Effector CD8-positive, alpha-beta T cell (primary cell): ENCODE measurements at places on chromosomes 12 and 14.

DNA sequence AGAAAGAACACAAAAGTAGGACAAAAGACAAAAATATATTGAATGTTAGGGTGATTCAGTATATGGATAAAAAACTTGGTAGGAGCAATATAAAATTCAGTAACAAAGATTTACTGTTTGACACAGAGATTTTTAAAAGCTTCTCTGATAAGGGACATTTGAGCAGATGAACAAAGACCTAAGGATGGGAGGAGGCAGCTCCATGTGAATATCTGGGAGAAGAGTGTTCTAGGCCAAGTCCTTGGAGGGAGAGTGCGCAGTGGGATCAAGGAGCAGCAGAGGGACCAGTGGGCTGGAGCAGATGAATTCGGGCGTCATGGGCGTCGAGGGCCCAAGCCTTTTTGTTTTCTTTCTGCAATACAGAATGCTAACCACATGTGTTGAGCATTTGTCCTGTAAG lies 174.4 kb downstream of the PRKCH start:
- DNase-seq, result no peak

- no peak for DNase-seq
Observed at GRCh38 chr14:102991376-102991775, 66.0 kb downstream of the CDC42BPB start.

- no peak for DNase-seq
Observed at GRCh38 chr12:88570103-88570502, 10.2 kb downstream of the KITLG start.

- DNase-seq, result no peak
Observed at GRCh38 chr12:130249376-130249775, 87.1 kb downstream of the FZD10 start.

- no peak for DNase-seq
Observed at GRCh38 chr12:116975779-116976393, 65.1 kb downstream of the FBXW8 start.

GRCh38 chr14:85415015-85415712 lies 114.8 kb upstream of the FLRT2 start:
- DNase-seq, result no peak

GRCh38 chr14:66468778-66469367 lies 17.3 kb upstream of the CCDC196 start:
- no peak for DNase-seq

- DNase-seq, result no peak
Observed at GRCh38 chr14:54058505-54058904, 101.9 kb upstream of the BMP4 start.

DNA sequence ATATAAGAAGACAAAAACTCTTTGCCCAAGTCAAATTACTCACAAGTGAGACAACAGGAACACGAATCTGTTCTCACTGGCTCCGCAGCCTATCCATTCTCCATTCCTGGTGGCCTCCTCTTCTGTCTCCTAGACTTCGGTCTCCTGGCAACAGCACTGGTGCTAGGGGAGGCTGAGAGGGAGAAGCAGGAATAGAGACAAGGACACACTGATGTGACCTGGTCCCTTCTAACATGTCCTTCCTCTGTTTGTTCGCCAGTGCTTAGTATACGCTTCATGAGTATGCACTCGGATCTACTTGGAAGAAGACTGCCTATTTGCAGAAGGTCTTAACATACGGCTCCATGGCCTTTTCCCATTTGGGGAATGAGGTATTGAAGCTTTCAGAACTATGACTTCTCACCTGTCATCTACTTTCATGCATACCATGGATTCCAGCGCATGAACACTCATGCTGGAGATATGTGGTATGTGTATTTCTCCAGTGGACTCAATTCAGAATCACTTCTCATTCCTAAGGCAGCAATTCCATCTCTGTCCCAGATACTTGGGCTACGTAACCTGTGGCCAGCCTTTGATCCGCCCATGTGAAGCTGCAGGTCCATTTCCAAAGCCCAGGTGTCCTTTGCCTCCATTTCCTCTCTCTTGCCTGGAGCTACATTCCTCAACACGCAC lies 33.9 kb downstream of the BHLHE41 start:
- no peak for DNase-seq

- DNase-seq, result no peak
Observed at GRCh38 chr14:45811155-45811554, 558.2 kb upstream of the MIS18BP1 start.

DNA sequence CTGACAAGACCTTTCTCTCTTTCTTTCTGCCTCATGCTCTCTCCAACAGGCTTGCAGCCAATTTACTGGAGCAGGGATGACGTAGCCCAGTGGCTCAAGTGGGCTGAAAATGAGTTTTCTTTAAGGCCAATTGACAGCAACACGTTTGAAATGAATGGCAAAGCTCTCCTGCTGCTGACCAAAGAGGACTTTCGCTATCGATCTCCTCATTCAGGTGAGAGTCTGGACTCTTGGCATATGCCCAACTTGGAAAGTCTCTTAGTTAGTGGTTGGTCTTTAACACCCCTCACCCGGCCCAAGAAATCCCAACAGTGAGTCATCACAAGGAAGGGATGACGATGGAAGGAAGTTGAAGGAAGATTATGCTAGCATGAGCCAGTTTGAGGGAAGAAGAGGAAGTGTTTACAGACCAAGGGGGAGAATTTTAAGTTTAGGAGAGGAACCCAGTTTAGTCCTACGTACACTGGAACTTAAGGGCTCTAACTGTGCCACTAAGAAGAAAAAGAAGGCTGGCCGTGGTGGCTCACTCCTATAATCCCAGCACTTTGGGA lies 189.7 kb downstream of the ETV6 start:
- DNase-seq, result no peak

- DNase-seq, result no peak
Observed at GRCh38 chr14:20417250-20418186, 4.2 kb upstream of the TEP1 start.

- no peak for DNase-seq
Observed at GRCh38 chr14:89672636-89673511, 255.8 kb upstream of the FOXN3 start.

- no peak for DNase-seq
Observed at GRCh38 chr14:98498019-98498885, 773.7 kb downstream of the BCL11B start.

DNA sequence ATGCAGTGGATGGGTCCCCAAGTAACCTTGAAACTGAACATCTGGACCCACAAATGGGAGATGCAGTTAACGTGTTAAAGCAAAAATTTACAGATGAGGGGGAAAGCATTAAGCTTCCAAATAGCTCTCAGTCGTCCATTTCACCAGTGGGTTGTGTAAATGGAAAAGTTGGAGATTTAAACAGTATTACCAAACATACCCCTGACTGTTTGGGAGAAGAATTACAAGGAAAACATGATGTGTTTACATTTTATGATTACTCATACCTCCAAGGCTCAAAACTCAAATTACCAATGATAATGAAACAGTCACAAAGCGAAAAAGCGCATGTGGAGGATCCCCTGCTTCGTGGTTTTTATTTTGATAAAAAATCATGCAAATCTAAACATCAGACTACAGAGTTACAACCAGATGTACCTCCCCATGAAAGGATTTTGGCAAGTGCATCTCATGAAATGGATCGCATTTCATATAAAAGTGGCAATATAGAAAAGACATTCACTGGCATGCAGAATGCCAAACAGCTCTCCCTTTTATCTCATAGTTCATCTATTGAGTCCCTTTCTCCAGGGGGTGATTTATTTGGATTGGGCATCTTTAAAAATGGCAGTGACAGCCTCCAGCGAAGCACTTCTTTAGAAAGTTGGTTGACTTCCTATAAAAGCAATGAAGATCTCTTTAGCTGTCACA lies 116.6 kb upstream of the NPAS3 start:
- no peak for DNase-seq

GRCh38 chr14:98138666-98139065 lies 1133.3 kb downstream of the BCL11B start:
- peak; percentile 41 for DNase-seq

DNA sequence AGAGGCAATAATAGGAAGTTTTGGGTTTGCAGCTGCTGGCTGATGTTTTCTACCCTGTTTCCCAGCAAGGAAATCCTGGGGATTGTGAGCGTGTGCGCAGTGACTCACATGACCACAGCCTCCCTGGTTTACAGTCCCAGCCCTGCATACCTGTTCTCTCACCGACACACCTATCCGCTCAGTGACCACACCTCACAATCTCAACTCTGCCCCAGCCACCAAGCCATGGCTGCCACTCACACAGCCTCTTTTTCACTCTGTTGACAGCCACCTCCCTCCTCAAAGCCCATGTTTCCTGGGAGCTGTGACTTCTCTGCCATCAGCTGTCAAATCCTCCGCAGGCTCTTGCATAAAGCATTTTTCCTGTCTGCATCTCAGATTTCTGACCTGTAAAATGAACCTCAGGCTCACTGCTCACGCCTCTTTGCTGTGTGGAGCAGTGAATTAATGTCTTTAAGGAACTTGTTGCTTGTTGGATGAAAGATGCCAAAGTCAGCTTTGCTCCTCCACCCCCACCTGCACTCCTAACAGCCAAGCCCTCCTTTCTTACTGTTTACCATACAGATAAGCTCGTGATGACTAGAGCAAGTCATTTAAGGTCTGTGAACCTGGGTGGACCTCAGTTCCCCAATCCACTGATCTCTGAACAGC lies 43.5 kb downstream of the B4GALNT3 start:
- DNase-seq, result no peak

GRCh38 chr12:69065775-69066174 lies 132.8 kb upstream of the CPM start:
- no peak for DNase-seq

DNA sequence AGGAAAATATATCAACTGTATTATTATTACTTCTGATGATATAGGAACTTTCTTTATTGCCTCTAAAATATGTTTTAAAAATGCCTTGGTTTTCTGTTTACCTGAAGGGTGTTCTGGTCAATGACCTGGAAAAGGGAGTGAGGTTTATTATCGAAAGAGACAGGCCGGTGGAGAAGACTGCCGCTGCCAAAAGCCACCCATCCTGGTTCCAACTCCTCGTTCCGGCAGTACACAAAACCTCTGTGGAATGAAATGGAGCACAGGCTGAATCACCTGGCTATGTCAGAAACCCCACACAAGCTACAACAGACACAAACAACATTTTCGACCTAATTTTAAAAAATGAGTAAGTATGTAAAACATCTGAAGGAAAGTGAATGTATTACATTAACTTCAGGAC lies 73.6 kb downstream of the HECTD4 start:
- DNase-seq, result no peak

- no peak for DNase-seq
Observed at GRCh38 chr14:54890788-54891187, 11.8 kb downstream of the GCH1 start.

- no peak for DNase-seq
Observed at GRCh38 chr12:83161456-83161855, 474.8 kb downstream of the TMTC2 start.

- no peak for DNase-seq
Observed at GRCh38 chr12:43111608-43112007, 440.4 kb downstream of the ADAMTS20 start.

DNA sequence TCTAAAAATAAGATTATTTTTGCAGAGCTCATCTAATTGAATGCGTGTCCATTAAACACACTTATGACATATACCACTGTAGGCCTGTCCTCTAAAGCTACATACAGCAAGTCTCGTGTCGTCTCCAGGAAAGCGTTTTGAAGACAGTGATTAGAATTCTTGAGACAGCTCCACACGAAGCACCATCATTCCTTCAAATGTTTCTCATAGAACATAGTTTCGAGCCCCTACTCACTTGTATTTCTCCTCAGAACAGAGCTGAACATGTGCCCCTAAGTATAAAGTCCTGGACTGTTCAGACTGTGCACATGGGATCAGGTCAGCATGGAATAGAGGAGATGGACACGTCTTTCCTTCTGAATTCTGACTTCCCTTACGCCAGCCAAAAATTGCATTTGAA lies 64.5 kb upstream of the HMGA2 start:
- no peak for DNase-seq

DNA sequence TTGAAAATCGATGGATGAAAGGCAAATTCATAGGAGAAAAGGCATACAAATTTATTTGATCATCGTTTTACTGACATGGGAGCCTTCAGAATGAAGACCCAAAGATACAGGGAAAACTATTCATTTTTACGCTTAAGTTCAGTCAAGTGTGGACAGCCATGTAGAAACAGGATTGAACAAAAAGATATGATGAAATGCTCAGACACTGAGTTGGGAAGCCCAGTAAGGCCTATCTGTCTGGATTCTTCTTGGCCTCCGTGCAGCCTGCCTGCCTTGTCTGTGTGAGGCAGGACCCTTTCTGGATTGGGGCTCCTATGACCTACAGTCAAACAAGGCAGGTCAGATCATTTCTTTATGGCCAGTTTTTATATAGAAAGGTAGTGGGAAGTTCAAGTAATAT lies 203.8 kb upstream of the MYL2 start:
- DNase-seq, result no peak

DNA sequence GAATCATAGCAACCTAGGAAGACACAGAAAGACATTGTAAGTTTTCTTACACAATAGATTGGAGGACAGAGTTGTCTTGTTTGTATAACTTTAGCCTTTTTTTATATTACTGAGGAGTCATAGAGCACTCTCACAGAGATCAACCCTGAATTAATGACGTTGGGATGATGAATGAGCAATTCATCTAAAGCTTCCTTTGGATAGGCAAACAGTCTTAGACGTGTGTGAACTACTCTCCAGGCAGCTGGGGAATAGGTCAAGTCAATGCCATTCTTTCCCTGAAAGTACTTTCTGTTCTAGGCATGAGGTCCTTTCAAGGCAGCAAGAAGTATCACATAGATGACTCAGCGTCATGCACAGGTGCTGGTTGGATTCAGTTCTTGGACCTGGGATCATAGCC lies 369.1 kb upstream of the NOVA1 start:
- DNase-seq, result no peak

DNA sequence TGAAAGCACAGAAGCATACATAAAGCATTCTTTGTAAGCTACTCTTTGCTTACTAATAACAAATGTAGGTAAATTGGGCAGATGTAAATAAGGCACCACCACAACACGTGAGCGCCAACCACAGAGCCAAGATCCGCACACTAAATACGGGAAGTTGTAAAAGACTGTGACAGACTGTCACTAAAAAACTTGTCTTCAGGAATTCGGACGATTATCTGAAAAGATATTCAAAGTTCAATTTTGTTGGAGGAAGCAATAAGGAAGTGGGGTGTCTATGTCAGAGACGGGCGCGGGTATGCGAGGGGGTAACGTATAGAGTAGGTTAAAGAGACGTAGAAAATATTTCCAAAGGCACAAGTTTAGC lies 1.5 kb upstream of the HSP90B1 start:
- peak; percentile 39 for DNase-seq

DNA sequence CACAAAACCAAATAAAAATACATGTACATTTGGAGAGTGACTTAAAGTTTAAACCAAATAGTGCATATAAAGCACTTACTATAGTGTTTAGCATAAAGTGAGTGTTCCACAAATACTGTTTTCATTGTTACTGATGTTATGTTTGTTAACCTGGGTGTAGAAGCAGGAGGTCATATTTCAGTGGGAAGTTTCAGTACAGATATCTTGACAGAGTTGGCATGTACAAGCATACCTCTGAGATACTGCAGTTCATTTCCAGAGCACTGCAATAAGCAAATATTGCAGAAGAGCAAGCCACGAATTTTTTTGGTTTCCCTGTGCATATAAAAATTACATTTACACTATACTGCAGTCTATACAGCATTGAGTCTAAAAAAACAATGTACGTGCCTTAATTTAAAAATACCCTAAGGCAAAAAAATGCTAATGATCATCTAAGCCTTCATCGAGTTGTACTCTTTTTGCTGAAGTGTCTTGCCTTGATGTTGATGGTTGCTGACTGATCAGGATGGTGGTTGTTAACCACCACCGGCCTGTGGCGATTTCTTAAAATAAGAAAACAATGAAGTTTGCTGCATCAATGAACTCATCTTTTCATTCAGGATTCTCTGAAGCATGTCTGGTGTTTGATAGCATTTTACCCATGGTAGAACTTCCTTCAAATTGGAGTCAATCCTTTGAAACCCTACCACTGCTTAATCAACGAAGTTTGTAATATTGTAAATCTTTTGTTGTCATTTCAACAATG lies 361.1 kb upstream of the RPL10L start:
- no peak for DNase-seq
